ENCODE measurements at places on chromosomes 3 and 15.

GRCh38 chr3:5181469-5182141, 5.9 kb upstream of the EDEM1 start:
- no peak for DNase-seq

DNA sequence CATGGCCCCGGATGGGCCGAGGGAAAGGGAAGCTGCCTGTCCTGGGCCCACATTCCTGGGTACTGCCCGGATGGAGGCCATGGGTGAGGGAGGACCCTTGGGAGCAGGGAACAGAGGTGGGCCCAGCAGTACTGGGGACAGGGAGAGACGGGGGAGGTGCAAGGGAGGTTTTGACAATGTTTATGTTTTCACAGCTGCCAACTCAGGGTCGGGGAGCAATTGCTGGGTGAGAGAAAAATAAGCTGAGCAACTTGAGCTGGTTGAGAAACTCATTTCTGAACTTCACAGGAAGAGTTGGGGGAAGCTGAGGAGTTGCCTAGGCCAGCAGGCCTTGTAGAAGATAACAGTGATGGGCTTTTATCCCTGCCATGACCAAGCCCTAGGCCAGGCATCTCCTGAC, 11.1 kb upstream of the TSPAN3 start:
- no peak for DNase-seq

GRCh38 chr15:37102305-37103162, 2.2 kb upstream of the MEIS2 start:
- no peak for DNase-seq

- no peak for DNase-seq
Measured at GRCh38 chr15:67840749-67841512, 1.1 kb upstream of the RNU6-1 start.

DNA sequence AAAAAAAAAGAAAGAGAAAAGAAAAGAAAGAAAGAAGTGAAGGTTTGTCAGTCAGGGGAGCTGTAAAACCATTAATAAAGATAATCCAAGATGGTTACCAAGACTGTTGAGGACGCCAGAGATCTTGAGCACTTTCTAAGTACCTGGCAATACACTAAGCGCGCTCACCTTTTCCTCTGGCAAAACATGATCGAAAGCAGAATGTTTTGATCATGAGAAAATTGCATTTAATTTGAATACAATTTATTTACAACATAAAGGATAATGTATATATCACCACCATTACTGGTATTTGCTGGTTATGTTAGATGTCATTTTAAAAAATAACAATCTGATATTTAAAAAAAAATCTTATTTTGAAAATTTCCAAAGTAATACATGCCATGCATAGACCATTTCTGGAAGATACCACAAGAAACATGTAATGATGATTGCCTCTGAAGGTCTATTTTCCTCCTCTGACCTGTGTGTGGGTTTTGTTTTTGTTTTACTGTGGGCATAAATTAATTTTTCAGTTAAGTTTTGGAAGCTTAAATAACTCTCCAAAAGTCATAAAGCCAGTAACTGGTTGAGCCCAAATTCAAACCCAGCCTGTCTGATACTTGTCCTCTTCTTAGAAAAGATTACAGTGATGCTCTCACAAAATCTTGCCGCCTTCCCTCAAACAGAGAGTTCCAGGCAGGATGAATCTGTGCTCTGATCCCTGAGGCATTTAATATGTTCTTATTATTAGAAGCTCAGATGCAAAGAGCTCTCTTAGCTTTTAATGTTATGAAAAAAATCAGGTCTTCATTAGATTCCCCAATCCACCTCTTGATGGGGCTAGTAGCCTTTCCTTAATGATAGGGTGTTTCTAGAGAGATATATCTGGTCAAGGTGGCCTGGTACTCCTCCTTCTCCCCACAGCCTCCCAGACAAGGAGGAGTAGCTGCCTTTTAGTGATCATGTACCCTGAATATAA, 2.0 kb downstream of the B2M start:
- no peak for DNase-seq

DNA sequence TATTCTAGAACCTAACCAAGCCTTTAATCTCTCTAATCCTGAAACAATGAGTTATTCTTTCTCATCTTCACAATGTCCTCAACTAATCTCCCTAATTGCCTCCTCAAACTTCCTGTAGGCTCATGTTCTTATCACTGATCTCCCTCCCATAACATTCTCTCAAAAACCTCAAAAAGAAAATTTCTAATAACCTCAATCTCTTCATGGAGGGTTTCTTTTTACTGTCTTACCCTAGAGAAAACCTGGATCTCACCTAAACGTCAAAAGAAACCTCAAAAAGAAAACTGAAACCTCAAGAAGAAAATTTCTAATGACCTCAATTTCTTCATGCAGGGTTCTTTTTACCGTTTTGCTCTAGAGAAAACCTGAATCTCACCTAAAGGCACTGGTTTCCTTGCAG, 150.2 kb downstream of the GSK3B start:
- no peak for DNase-seq

GRCh38 chr3:158102242-158103080, 3.8 kb downstream of the SHOX2 start:
- DNase-seq: no peak

DNA sequence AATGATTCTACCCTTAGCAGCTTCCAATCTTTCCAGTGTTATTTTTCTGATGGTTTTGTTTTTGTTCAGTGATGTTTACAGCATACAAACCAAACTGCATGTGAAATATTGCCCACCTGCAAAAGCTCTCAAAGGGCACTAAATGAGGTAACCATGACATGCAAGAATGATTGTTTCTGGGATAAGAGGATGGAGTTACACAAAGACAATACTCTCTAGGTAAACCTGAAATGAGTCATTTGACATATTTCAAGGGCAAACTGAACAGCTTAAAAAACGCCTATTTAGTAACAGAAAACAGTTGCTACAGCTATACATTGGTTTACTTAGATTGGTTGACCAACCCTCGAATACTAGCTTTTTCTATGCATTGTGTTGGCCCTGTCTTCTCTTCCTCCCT, 481.7 kb downstream of the ZPLD1 start:
- DNase-seq: no peak

Data from anterior cingulate cortex (tissue), 58 donors.